NCI-H510A (cell line): ENCODE measurements at places on chromosomes 7 and 10.

DNA sequence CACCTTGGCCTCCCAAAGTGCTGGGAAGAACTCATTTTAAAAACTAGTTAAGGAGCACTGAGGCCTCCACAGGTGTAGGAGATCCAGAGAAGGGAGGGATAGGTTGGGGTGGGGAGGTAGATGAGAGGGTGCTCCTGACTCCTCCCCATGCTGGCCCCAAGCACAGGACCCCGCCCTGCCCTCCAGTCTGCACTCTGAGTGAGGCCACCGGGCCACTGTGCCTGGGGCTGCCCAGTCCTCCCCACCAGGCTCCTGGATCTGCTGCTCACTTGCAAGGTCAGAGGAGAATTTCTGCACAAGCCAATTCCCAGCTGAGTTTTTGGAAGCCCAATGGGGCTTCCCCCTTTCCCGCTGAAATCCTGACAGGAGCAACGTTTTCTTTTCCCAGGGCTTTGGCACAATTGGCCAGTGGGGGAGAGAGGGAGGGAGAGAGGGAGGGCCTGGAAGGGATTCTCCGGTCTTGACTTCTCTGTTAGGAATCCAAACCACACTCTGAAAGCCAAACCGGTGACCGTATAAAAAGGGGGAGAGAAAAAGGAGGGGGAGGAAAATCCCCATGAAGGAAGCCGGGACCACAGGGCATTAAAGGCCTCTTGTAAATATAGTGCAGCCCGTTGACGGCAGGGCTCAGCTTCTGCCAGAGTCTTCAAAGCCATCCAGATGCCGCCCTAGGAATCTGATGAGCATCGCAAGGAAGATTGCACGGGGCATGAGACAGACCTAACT, 116.2 kb downstream of the SH3PXD2A start:
- DNase-seq: no peak

- DNase-seq: no peak
Measured at GRCh38 chr7:7810826-7811225, 92.4 kb upstream of the RPA3 start.

DNA sequence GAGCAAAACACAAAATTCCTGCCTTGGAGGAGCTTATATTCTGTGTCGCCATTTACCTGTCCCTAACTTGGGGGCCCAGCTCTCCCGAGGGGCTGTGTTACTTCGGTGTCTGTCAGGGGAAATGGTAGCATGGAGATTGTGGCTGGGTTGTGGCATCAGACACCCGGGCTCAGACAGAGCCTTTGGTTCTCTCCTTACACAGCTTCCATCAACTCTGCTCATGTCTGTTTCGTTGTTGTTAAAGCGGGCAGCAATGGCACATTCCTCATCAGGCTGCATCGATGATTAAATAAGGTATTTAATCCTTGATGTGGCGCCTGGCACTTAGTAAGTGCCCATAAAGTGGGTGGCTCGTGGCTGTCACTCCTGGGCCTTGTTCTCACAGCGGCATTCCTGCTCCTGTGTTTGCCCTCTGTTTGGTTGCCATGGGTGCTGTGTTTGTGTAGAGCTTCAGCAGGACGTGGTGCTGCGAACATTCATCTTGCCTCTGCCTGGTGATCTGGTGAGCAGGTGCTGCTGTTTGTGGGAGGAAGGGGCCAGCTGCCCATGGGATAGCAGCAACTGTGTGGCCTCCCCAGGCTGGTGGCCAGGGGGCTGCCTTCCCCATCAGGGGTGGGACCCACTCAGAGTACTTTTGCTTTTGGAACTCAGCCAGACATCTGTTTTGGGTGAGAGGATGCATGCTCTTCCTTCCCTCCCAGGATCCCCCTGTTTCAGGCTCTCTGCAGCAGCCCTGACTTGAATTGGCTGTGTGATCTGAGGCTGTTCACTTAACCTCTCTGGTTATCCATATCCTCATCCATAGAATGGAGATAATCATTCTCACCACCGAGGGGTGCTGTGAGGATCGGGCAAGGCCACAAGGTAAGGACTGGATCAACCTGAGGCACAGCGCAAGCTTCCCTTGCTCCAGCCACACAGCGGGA, 207.2 kb upstream of the SVIL start:
- DNase-seq: peak; percentile 83

- no peak for DNase-seq
Measured at GRCh38 chr7:4174016-4174415, 508.1 kb upstream of the FOXK1 start.

GRCh38 chr10:11425676-11426075, 185.8 kb downstream of the USP6NL start:
- no peak for DNase-seq

- DNase-seq: no peak
Measured at GRCh38 chr7:37039131-37039749, 314.9 kb upstream of the AOAH start.

DNA sequence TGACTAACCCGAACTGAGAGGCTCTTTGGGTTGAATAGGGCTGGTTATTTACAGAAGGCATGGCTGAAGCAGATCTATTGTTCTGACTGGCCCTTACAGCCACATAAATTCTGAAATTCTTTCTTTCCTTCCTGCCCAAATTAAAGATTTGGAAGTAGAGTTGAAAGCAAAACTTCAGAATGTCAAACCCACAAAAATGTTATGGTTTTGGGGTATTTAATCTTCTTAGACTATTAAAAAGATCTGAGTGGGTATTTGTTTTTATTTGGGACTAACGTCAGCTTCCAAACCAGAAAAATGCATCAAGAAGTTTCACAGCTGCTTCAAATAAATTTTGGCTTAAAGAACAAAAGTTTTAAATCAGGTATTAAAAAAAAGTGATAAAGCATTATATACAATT, 124.5 kb downstream of the AHR start:
- no peak for DNase-seq

- no peak for DNase-seq
Measured at GRCh38 chr10:124696446-124697392, 47.5 kb downstream of the FAM53B start.

DNA sequence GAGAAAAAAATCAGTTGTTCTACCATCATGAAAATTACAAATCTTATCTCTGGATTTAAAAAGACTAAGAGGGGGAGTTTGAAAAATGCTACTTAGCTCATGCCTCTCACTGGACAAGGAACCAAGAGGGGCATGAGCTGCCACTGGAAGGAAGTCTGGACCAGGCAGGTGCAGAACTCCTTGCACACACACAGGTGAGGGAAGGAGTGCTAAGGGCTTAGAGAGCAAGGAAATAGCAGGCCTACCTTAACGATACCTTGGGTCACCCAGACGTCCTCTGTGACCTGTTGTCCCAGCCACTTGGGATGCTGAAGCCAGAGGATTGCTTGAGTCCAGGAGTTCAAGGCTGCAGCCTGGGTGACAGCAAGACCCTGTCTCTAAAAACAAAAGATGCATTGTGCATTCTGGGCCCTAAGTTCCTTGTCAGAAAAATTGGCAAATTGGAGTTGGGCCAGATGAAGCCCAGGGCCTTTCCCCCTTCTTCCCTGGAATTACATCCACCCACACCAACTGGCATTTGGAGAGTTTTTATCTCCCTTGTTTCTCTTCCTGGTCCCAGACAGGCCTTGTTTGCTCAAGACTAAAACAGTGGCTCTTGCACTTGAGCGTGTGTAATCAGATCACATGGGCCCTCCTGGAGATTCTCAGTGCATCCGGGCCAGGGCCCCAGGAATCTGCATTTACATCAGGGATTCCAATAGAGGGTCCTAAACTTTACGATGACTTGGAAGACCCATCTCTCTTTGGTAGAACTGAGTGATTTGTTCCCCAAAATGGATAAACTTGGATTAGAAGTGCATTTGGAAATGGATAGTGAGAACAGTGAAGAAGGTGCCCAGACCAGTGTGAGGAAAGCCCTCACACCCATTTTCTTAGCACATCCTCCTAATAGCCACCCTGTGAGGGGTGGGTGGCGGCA, 3.0 kb downstream of the DDIT4 start:
- peak; percentile 54 for DNase-seq

GRCh38 chr10:58384095-58384494, 1.1 kb upstream of the TFAM start:
- DNase-seq: no peak

- no peak for DNase-seq
Measured at GRCh38 chr7:94832051-94832450, 75.3 kb upstream of the PPP1R9A start.

DNA sequence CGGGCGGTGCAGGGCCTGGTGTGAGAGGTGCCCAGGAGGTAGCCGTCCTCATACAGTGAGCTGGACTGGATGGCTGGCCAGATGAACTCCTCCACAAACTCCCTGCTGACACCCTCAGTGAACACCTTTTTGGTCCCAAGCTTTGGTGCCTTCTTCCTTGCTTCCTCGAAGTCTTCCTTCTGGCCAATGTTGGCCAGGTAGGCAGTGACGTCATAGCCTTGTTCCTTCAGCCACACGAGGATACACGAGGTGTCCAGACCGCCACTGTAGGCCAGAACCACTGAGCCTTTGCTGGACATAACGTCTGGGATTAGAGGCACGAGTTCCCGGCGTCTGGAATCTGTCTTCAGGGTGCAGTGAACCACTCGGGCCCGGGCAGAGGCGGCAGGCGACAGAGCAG, 206.8 kb upstream of the SP4 start:
- DNase-seq: no peak

GRCh38 chr7:98681511-98681910, 64.4 kb downstream of the NPTX2 start:
- no peak for DNase-seq

GRCh38 chr10:34380856-34381255, 434.2 kb downstream of the PARD3 start:
- no peak for DNase-seq

DNA sequence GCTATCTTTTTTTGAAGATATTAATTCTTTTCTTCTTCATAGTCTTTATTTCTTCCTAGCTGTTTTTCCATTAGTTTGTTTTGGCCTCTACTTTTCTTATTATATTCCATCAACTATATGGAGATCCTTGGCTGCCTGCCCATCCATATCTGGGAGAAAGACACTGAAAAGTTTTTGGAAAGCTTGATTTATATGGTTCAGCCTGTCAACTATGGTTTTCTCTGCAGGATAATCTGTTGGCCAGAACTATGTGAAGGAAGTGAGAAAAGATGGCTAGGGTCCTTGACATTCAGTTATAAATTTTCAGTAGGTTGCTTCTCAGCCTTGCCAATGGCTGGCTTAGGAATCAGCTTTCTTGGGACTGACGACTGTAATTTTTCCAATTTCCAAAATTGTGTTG, 10.0 kb upstream of the CDK14 start:
- no peak for DNase-seq

DNA sequence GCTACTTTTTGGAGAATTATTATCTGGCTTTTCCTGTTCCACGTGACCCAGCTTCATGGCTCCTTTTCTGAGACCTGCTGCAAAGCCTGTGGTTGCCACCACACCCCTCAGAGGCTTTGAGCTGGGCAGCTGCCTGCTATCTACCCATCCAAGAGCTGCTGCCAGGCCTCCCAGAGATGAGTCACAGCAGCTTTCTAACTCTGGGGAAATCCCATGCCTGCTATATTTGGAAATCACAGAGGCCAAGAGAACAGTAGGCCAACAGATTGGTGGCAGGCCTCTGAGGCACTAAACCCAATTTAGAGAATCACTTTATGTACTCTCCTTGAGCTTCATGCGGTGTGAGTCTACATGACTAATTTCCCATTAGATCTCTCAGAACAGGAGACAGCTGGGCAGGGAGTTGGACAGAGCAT, 35.2 kb downstream of the SGCE start:
- no peak for DNase-seq

- DNase-seq: no peak
Measured at GRCh38 chr10:72323771-72324191, 30.9 kb downstream of the DNAJB12 start.

GRCh38 chr10:97771913-97772823, at the start of gene SFRP5:
Gene SFRP5, minus strand, starts transcription at chr10:97771999. Its CDS starts 166 bp downstream, at chr10:97771833.
- DNase-seq: no peak

DNA sequence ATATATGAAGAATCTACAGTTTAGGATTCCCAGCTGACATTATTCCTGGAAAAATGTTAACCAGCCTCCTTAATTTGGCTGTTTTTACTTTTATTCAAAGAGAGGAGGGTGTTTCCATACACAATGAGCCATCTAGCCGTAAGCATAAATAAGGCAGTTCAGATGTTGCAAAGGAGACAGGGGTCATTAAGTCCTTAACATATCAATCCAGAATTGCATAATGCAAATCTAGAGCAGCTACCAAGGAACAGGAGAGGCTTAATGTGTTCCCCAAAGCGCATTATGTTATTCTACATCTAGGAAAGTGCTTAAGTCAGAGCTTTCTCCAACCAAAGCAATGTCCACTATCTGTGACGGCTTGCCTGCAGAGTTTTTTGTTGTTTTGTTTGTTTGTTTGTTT, 32.4 kb upstream of the TCF7L2 start:
- no peak for DNase-seq

DNA sequence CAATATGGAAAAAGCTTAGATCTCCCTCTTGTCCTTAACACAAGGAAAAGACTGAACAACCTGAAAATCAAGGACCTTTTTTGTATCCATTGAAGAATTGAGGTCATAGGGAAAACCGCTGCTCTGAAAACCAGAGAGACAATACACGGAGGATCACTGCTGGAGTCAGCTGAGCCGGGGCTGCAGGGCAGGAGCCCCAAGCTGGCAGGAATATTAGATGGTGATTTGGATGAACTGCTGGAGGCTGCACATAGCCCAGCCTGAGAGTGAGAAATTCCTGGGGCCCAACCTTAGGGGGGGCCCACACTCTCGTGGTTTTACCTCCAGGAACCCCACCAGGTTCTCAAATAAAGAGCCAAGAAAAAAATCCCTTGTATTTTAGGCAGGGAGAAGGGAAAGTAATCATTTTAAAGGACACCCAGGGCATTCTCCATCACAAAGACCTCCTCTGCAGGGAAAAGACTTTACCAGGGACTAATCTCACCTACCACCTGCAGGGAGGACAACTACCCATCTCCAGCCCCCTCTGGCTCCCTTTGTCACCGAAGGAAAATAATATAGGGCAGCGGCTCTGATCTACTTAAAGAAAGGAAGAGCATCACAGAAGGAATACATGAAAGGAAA, 55.4 kb upstream of the RNF32 start:
- DNase-seq: no peak

DNA sequence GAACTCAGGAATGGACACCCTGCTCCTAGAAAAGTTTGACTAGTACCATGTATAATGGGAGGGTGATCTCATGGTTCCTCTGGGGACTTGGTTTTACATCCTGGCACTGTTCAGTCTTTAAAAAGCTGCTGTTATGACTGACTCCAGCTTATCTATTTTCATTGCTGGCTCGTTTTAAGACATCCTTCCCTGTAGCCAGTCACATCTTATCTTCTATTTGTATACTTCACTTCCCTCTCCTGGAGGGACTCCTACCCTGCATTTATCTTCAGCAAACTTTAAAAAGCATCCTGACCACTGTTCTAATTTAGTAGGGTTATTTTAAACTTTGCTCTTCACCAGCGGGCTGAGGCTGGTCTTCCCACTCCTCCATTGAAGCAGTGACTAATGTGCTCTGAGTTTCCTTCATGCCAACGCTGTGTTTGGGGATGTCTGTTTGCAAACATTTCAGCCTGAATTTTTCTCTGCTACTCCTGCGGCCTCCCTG, 72.9 kb upstream of the ARMC3 start:
- DNase-seq: no peak

- DNase-seq: no peak
Measured at GRCh38 chr10:12782537-12782936, 219.0 kb downstream of the CCDC3 start.

GRCh38 chr7:76424413-76425111, at the start of gene ZP3:
Gene ZP3, plus strand, starts transcription at chr7:76424950. Its CDS starts 15 bp downstream, at chr7:76424965.
- DNase-seq: peak; percentile 4
